ENCODE measurements at places on chromosomes 11 and 22.
A peak's percentile ranks its signal among the peaks of the same experiment; 100 is the strongest.

GRCh38 chr11:762421-763072 is 14.7 kb downstream of the GATD1 start:
- peak; percentile 99 for DNase-seq

GRCh38 chr11:26905368-26905767 is 88.5 kb upstream of the FIBIN start:
- peak; percentile 22 for DNase-seq

- DNase-seq: no peak
These were observed 30.3 kb downstream of the UVRAG start for GRCh38 chr11:75845324-75845723.

DNA sequence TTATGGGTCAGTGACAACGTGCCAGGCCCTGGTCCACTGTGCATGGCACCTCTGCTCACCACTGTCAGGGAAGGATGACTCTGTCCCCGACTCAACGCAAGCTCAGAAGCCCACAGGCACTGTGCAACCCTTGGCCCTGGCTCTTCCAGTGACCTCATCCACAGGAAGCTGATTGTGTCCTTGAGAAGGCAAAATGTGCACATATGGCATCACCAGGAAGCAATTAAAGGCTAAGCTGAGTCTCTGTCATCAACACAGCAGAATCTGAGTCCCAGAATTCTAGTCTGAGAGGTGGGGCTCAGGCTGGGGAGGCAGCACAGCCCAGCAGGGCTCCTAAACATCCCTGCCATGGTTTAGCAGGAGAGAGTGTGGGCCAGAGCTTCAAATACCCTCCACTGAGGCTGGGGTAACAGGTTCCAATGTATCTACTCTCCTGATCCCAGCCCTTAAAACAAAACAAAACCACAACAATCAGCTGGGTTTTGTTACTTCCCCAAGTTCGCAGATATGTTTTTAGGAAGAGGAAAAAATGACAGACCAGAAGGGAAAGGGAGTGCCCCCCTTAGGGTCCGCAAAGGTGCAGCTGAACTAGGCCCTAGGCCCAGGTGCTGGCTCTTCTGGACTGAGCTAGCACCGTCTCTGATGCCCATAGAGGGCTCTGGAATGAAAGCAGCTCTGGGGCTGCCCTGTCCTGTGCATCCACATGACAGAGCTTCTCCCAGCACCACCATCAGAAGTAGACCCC is 33.5 kb upstream of the GNAZ start:
- DNase-seq: no peak

DNA sequence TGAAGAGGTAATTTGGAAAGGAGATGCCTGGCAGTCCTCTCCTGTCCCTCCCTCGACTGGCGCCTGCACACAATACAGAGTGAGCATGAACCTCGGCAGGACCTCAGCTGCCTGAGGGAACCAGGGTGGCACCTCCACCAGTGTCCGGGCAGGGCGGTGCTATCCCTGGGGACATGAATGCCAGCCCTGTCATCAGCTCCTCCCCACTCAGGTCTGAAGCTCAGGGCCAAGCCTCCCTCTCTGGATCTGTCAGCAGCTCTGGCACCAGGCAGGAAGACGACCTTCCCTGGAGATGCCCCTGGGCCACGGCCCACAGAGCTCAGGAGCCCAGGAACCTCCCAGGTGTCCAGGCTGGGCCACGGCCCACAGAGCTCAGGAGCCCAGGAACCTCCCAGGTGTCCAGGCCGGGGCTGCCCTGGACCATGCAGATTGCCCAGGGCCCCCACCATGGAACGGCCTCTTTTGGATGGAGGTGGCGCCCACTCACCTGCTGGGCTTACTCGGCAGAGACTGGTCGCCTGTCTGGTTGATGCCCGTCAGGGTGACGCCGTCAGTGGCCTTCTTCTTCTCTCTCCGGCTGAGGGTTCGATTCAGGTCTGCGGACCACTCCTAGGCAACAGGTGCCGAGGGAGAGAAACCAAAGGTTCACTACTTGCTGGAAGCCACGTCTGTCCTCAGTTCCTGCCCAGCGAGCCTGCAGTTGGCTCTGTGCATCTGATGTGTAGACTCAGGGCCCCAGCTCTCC is 21.7 kb upstream of the ARFGAP3 start:
- DNase-seq: peak; percentile 76

GRCh38 chr11:111406091-111406490 is 27.0 kb upstream of the POU2AF1 start:
- no peak for DNase-seq

DNA sequence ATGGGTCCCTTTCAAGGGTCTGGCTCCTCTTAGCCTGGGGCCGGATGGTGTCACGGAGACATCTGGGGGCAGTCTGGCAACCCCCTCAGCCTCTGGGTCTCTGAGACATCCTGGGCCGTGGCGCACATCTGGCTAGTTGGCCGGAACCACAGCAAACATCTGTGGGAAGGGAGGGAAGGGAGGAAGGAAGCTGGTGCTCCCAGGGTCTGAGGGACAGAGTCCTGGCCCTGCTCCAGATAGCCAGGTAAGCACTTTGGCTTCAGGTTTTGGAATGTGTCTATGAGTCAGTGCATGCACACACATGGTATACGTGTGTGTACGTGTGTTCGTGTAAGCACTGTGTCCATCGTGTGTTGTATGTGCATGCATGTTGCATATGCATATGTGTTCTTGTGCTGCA is 225.1 kb downstream of the MN1 start:
- no peak for DNase-seq

DNA sequence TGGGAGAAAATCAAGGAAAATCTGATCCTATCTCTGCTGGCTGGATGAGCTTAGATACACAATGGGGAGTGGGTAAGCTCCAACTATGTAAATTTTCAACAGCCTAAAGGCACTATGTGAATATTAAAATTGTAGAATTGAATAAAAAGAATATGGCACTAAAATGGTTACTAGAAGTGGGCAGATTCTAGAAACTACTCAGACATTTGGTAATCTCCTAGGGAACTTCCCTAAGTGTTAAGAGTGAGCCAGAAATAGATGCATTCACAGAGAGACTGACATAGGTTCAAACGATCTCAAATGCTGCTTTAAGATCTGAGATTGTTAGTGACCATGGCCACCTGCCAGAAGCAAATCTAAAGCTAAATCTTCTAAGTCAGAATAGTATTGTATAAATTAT is 4.3 kb upstream of the OR52E1 start:
- DNase-seq: no peak

GRCh38 chr11:86199354-86199753 is 45.2 kb upstream of the EED start:
- no peak for DNase-seq

GRCh38 chr22:48856308-48856615 is 971.4 kb downstream of the BRD1 start:
- no peak for DNase-seq

GRCh38 chr11:93528757-93529645 is 14.2 kb downstream of the SMCO4 start:
- no peak for DNase-seq

Data from osteoblast (primary cell).